ENCODE measurements at places on chromosomes 4 and X.

- peak; percentile 21 for DNase-seq
These were observed 187.4 kb downstream of the TEX13C start for GRCh38 chrX:125507119-125507518.

GRCh38 chr4:42768125-42768748, 111.3 kb upstream of the ATP8A1 start:
- no peak for DNase-seq

GRCh38 chr4:3437582-3437936, 4.2 kb upstream of the HGFAC start:
- DNase-seq: no peak

DNA sequence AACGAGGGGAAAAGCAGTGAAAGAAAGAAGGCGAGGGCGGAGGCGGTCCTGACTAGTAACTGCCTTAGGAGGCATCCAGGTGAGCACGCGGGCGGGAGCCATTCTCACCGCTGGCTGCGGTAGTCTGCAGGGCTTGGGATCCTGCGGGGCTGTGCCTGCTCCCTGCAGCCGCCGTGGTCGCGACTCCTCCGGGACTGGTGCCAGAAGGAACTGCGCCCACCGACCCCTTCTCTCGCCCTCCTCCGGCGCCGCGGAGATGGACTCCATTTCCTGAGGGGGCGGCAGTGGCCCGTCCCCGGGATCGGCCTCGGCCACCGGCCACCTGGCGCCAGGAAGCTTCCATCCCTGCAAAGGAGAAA, 543 bp downstream of the NFXL1 start:
- DNase-seq: no peak

DNA sequence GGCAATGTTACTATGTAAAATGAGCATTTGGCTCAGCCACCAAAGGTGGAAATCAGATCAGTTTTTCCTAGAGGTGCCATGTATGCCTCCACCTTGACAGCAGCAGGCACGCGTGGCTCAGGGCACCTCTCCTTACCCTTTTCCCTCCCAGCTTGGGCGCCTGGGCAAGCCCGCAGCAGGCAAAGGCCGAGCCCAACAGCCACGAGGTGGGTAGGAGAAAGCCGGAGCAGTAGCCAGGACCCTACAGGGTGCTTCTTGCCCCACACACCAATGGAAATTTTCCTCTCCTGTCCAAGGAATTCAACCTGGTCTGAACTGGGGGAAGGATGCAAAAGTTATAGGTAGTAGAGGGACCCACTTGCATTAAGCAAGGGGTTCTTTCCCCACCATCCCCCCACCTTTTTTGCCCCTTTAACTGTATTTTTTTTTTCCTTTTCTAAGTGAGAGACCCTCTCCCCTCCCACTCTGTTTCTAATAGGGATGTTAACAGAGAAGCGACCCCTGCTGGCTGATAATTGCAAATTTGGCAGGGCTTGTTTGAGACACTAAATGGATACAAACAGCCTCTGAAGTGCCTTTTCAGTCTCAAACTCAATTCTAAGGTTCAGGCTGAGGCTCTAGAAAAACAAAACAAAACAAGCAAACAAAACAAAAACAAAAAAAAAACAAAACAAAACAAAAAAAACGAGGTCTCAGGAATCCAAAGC, 895.1 kb downstream of the PCDH18 start:
- DNase-seq: no peak

- no peak for DNase-seq
These were observed 36.9 kb upstream of the PROM1 start for GRCh38 chr4:16120720-16121119.

DNA sequence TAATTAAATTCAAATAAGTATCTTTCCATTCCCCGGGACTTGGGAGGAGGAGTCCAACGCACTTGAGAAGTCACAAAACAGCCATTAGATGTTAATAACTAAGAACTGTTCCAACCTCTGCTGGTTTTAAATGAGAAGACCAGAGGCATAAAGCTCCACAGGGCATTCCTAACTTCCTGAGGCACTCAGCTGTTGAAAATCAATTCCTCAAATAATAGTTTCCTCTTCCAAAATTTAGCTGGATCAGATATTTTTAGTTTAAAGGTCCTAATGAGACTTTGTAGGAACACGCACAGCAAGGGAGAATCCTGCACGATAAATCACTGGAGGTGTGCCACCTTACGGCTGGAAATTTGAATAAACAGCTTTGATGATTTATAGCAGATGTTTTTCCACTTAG, 504.3 kb upstream of the ZFP42 start:
- no peak for DNase-seq

GRCh38 chr4:32847461-32847860, 2127.3 kb downstream of the PCDH7 start:
- no peak for DNase-seq

- DNase-seq: no peak
These were observed 51.8 kb upstream of the VEGFD start for GRCh38 chrX:15435836-15436619.

DNA sequence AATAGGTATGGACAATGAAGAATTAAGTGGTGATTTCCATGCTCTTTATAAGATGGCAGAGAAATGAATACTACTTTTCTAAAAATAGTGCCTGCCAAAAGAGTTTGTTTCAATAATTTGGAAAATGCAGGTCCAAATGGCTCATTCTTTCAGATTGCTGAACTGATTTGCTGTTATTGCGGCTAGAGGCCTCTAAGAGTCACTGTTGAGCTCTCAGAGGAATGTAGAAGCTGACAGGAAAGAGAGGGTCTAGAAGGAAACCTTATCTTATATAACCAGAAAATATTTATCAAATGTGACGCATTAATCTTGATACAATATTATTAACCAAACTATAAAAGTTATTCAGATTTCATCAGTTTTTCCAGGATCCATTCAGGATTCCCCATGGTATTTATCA, 65.7 kb upstream of the PAGE1 start:
- peak; percentile 14 for DNase-seq

DNA sequence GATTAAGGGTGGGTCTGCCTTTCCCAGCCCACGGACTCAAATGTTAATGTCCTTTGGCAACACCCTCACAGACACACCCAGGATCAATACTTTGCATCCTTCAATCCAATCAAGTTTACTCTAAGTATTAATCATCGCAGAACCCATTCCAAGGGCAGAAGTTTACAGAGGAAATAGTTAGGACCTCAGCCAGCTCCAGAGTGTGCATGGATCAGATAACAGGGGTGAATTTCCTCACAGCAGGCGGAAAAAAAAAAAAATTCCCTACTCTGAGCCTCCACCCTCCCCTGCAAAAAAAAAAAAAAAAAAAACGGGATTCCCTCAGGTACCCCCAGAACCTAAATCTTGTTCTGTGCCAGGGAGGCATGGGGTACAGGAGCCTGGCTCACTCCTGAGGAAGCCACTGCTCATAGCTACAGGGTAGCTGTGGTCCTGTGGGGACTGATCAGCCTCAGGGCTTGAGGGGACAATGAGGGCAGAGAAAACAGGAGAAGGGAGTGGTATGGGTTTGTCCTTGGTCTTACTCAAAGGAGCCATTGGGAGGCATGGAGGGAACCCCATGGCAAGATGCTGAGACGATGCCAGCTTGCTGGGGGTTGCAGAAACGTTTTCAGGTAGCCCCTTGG, 113.0 kb downstream of the DHRSX start:
- DNase-seq: no peak

GRCh38 chr4:74638001-74638400, 156.3 kb downstream of the BTC start:
- no peak for DNase-seq

- DNase-seq: no peak
These were observed 104.8 kb upstream of the MSX1 start for GRCh38 chr4:4754641-4755040.

GRCh38 chr4:76881375-76881774, 16.6 kb downstream of the SOWAHB start:
- no peak for DNase-seq

DNA sequence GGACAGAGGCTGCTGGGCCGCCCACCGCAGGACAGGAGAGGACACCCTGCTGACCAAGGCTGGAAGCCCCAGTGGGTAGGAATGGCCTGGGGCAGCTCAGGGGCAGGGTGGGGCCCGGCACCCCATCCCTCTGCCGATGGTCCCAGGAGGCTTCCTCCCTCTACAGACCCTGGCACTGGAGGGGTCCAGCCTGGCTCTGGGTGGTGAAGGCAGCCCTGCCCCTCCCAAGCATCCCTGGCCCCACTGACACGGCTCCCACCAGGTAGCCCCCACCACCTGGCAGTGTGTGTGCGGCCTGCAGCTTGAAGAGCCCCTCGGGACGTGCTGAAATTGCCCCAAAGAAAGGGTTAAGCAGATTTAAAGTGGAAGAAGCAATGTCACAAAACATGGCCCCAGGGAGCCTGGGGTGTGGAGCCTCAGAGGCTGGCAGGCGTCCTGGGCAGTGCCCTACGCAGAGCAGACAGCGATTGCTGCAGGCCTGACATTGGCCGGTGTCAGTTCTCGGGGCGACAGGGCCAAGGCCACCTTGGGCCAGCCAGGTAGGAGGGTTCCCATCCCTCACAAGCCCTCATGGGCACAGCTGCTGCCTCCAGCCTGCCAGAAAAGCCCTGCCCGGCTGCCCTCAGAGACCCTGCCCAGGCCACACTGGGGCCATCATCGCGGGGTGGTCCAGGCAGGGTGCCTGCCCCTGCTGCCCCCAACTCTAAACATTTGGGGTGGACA, 80.5 kb downstream of the FAM53A start:
- no peak for DNase-seq

DNA sequence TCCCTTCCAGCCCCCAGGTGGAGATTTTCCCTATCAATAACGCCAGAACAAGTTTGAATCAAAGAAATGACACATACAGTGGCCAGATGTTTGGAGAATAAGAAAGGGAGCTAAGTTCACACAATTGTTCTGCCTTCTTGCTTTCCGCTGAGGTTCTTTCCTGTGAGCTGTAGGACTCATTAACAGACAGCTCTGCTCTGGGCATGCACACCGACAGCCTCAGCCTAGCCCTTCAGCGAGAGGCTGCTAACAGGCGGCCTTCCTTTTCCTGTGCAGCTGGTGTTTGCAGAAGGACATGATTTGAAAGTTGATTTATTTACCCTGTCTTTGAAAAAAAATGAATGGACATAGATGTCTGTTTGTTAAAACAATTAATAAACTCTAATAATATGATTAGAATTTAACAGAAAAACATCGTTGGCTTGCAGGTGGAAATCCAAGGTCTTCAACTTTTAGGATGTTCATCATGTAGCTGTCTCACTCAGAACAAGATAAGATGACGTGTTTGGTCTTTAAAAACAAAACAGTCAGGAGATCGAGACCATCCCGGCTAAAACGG, 183.3 kb downstream of the KDR start:
- no peak for DNase-seq

DNA sequence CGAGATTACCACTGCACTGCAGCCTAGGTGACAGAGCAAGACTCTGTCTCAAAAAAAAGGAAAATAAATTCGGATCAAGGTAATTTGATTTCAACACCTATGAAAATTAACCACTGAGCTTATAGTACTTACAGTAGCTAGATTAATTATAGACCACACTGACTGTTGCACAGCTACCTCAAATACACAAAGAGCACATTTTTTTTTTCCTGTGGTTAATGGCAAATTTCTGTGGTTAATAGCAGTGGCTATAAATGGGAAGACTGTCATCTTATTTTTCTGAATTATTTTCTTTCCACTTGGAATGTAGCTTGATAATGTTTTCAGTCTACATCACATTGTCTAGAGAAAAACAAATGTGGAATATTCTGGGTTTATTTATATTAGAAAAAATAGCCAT, 1661.6 kb upstream of the PCDH7 start:
- DNase-seq: no peak

GRCh38 chr4:46270986-46271596, 118.8 kb downstream of the GABRA2 start:
- peak; percentile 17 for DNase-seq

- DNase-seq: no peak
These were observed 32.8 kb downstream of the ENOPH1 start for GRCh38 chr4:82463221-82463620.

GRCh38 chr4:164215113-164215741, 538.7 kb upstream of the SMIM31 start:
- no peak for DNase-seq

DNA sequence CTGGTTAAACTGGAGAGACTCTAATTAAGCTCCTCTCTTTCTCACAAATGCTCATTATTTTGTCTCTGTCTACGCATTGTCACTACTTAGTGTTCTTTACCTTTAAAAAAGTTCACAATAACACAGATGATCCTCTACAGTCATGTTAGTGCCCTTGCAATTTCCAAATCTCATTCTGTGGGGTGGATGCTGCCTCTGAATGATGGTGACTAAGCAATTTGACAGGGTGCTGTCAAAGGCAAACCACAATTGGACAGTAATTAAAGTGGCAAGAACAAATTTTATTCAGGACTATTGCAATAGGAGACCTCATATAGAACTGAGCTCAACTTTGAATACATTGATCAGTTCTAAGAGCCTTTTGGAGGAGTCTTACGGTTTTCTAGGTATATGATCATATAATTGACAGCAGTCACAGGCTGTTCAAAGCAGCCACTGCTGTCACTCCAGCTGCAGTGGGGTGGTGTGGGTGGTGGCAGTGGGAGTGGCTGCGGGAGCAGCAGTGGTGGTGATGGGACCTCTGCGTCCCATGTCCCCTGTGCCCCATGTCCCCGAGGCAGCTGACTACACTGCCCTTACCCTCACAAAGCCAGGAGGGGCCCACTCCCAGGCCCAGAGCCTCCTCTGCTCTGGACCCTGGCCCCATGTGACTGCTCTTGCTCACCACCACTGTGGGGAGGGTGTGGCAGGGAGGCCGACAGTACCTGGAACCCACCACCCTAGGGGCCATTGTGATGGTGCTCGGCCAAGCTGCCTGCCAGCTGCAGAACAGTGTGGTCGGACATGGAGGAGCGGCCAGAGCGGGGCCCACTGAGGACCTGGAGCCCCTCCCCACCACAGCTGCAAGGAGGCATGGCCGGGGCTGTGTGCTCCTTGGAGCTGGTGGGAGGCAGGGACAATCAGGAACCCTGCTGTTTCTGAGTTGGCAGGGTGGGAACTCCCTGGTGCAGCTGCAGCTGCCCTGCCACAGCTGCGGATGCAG, 30.4 kb upstream of the PAGE1 start:
- peak; percentile 8 for DNase-seq

DNA sequence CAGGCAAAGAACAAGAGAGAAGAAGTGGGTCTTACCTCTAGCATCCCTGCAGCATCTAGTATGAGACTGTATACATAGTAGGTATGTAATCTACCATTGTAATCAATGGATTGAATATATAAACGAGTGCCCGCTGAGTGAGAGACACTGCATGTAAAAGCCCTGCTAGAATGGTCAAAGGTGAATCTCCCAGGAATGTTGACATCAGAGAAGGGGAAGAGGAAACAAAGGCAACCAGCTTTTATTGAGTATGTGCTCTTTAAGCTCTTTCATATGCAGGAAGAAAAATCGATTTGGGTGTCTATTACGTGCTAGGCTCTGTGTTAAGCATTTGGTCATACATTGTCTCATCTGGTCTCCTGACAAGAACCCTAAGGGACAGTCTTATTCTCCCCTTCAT, 91.9 kb upstream of the KLHL13 start:
- DNase-seq: no peak

- no peak for DNase-seq
These were observed 9.9 kb upstream of the CLTRN start for GRCh38 chrX:15674514-15674840.
